Bronchial epithelial cell (primary cell): ENCODE measurements at places on chromosomes 12 and 14.

DNA sequence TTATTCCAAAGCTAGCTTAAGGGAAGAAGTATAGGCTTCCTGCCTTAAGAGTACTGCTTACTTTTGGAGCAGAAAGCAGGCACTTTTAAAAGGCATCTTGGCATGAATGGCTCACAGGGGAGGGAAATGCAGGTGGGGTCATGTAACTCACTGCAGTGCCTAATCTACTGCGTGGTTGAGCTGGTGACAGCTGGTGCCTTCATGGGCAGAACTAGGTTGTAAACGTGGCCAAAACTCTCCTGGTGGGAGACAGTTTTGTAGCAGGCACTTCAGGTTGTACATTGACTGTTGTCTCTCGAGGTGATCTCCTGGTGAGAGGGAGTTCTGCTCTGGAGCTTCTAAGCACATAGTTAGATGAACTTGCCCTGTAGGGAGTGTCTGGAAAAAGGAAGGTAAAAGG is 962.5 kb downstream of the DIO2 start:
- DNase-seq = no peak

DNA sequence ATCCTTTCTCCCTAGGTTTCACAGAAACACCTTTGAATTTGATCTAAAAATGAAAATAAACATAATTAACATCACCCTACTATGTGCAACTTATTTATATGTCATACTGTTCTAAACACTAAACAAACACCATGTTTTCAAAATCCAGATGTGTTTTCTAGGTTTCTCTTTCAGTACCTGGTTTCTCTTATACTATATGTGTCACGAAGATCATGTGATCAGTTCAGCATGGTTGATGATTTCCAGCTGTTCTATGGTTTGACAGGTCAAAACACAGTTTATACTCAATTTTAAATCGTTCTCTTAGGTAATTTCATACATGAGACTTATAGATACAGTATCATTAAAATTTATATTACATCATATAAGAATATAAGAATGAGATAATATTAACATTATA is 373.1 kb downstream of the SOX5 start:
- no peak for DNase-seq

GRCh38 chr12:12202105-12202504 is 64.7 kb downstream of the LRP6 start:
- no peak for DNase-seq

DNA sequence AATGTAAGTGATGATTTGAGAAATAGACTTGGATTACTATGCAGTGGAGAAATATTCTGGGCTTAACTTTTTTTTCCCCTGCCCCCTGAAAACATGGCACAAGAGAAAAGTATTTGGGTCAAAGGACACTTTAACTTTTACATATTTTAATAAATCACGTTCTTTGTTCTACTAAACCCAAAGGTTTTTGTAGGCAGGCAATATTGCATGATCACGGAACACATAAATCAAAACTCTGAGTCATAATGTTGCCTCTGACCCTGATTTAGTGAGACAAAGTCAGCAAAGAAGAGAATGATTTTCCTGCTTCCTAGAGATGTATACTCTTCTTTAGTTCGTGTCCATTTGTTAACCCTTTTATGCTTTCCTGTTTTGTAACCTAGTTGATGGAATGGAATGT is 38.0 kb downstream of the ABCD2 start:
- peak; percentile 46 for DNase-seq

DNA sequence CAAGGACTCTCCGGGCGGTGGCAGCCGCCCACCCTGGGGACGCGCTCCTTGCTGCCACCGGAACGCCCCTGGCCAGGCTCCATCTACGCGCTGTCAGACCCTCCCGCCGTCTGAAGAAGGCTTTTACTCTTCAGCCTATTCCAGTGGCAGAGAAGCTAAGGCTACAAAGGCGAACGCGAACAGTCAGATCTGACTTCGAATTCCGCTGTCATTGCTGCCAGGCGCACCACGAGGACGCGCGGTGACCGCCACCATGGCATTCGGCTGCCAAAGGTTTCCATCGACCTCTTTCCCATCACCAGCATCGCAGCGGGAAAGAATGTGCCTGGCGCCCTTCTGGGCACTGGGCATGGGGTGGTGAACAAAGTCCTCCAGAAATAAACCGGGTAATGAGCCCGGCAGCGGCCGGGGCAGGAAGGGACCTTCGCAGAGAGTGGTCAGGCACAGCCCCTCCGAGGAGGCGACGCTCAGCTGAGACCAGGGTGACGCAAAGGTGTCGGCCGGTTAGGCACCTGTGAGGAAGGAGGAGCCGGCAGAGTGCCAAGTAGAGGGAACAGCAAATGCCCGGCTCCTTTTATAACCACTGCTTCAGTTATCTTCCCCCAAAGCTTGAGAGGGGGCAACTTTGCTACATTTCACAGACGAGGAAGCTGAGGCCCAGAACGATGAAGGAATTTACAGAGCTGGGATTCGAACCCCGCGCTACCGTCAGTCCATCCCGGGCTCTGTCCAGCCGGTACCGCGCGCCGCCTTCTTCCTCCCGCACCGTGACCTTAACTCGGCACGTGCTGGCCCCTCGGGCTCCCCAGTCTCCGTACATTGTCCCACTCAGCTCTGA is 1.9 kb upstream of the RFX4 start:
- no peak for DNase-seq

DNA sequence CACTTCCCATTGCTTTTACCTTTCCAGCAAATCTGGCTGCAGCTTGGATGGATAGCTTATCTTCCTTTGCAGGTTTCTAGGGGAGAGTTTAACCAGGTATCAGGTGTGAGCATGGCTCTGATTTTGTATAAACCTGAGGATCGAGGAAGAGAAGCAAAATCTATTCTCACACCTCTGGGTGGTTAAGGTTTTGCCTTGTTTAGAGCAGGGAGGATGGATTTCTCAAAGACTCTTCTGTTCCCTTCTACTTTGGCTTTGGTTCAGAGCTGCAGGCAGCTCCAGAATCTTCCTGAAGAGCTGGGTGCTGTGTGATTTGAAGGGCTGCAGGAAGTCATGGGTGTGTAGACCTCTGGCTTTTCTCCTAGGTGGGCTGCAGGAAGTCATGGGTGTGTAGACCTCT is 1.7 kb downstream of the JDP2 start:
- DNase-seq = no peak

GRCh38 chr14:48247977-48248376 is 572.6 kb upstream of the MDGA2 start:
- no peak for DNase-seq

DNA sequence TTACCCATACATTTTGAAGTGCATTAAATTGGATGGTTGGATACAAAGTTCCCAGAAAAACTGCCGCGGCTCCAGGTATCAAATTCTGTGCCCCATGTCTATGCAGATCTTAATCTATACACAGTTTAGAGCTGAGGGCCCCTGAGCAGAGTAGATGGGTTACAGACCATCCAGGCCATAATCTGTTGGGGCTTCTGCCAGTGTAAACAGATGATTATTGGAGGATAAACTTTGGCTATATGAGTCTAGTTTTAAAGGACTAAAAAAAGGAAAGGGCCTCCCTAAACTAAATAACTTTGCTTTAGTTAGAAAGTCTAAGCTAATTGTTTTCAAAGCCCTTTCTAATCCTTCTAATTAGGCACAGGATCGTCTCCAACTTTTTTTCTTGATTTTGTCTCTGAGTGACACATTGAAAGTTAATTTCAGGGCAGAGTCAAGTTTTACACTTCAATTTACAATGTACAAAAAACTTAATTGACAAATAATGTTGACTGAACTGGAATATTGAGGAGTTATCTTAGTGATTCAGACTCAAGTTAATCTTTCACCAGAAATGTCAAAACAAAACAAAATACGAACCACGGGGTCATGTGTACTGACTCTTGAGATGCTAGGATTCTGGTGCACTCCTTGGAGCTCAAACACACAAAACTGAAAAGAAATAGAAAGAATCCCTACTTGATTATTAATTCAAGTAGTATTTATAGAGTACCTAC is 133.9 kb upstream of the SCAF11 start:
- DNase-seq = no peak

DNA sequence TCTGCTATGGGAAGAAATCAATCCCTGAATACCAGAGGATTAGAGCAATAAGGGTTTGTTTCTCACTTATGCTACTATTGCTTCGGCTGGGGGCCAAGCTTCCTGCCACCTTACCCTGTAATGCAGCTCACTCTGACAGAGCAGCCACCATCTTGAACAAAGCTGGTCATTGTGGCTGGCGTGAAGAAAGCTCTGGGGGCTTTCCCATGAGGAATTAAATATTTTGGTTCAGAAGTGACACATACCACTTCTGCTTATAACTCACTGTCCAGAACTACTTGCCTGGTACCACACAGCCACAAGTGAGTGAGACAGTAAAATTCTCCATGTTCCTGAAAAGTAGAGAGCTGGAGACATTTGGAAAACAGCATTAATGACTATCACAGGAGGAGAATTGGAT is 82.6 kb downstream of the GALNT8 start:
- DNase-seq = no peak

DNA sequence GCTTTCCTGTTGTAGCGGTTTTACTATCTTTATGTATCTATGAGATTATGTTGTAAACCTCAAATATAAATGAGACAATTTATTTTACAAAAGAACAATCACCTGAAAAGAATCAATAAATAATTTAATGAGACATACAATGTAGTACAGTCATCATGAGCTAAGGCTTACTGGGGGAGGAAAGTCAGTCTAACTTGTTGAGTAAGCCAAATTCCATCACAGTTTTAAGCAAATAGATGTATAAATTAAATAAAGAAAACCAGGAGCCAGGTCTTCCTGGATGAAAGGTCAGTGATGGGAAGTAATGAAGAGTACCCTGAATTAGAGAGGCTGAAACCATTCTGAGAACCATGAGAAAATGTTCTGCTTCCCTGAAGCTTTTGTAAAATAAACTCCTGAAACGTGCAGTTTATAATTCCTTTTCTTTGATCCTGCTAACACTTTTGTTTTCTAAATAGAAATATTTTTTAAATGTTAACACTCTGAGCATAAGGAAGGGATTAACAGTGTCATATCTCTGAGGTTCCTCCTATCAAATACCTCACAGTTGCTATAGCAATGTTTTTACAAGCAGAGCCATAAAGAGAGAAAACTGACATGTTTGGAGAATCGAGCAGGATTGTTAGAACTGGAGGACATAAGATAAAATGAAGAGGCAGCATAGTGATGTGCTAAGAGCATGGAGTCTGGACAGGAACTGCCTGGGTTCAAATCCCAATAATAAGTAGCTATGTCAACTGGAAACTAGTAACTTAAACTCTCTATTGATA is 444.9 kb upstream of the FOXG1 start:
- peak; percentile 65 for DNase-seq

- no peak for DNase-seq
Measured at GRCh38 chr12:61891632-61892031, 368.6 kb upstream of the USP15 start.

DNA sequence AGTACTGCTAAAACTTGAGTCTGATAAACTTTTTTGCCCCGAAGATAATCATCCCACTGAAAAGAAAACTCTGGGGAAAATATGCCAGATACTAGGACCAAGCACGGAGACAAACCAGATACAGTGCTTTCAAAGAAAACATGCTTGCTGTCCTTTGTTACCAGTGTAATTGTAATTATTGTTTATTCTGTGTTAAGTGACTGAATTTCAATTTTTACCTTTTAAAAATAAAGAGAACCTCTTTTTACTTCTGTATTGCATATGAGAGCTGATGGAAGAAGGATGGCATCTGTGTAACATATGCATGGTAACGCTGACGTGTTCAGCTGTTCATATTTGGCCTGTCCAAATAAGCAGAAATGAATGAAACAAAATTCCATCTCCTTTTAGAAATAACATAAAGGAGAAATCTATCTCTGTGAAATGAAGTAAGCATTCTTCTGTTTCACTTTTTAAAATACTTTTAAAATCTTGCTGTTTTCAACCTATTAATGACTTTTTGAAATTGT is 22.5 kb downstream of the SLC35E3 start:
- no peak for DNase-seq

DNA sequence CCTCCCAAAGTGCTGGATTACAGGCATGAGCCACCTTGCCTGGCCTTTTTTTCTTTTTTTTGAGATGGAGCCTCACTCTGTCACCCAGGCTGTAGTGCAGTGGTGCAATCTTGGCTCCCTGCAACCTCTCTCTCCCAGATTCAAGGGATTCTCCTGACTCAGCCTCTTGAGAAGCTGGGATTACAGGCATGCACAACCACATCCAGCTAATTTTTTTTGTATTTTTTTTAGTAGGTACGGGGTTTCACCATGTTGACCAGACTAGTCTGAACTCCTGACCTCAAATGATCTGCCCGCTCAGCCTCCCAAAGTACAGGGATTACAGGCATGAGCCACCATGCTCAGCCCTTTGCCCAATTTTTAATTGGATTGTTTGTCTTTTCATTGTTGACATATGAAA is 58.0 kb downstream of the SINHCAF start:
- DNase-seq = no peak

DNA sequence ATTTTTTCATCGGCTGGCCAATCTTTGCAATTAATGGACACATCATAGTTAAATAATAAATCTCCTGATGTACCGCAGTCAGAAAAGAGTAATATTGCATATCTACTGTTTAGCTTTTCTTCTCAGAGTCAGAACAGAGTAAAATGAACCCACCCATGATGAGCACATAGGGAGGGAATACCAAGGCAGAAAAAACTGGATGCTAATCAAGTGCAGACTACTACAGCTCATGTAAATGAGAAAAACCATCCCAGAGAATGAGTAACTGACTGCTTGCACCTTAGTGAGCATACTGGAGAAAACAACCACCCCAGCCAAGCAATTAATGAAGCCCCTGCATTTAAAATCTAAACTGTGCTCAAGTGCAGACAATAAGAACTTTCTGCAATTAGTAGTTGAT is 483.7 kb downstream of the MDGA2 start:
- no peak for DNase-seq

- DNase-seq = no peak
Measured at GRCh38 chr12:120874547-120875245, 29.5 kb downstream of the SPPL3 start.

DNA sequence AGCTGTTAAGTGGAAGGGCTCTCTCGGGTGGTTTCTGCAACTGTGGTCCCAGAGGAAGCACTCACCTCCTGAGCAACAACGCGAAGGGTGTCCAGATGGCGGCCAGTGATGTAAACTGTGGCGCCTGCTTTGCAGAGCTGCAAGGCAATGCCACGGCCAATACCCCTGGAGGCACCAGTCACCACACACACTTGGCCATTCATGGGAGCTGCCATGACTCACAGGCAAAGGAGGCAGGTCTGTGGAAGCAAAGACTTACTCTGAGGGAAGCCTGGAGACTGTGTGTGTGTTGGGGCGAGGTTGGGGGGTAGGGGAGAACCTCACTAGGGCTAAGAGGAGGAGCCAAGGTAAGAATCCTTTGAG is 707 bp downstream of the DHRS1 start:
- peak; percentile 92 for DNase-seq

GRCh38 chr12:23550753-23551152 is 398.7 kb downstream of the SOX5 start:
- DNase-seq = no peak

GRCh38 chr14:68359837-68360552 is 432.9 kb downstream of the ZFP36L1 start:
- DNase-seq = peak; percentile 58

- DNase-seq = peak; percentile 49
Measured at GRCh38 chr12:13222076-13222475, 25.6 kb downstream of the EMP1 start.
